Fibroblast of the conjunctiva (primary cell): ENCODE measurements at places on chromosomes 3 and 15.

GRCh38 chr3:7744850-7745249 is 756.8 kb upstream of the LMCD1 start:
- DNase-seq = no peak

DNA sequence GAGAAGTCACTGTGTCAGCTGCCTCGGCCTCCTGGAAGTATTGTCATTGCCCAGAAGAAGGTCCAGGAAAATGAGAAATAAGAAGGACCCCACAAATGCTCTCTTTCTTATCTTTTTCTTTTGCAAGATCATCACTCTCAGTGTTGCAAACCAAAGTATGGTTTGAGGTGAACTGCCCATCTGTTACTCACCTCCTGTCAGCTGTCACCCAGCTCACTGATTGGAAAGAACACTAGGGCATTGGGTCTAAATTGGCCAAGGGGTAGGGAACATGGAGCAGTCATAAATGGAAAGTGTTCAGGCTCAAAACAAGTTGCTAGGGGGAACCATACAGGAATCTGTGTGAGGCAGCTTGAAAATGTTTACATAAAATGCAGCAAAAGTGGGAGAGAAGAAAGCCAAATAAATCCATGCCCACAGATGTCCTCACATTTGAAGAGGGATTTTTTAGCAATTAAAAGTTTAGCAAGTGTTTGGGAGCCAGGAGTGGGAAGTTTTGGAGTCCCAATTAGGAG is 431.2 kb upstream of the THBS1 start:
- DNase-seq = no peak

DNA sequence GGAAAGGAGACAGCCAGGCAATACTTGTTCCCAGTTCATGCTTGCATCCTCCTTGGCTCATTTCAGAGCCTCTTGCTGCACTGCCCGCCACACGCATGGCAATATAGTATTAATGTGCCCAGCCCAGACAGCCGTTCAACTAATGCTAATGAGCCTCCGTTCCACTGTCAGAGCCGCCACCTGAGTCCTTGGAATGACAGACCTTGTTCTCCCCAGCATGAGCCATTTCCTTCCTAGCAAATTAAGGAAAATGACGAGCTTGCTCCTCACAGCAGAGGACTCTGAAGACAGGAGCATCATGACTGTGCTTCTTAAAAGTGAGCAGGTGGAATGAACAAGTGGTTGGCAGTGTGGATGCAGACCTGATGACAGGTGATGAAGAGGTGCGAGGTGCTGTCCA is 10.8 kb upstream of the LRRC15 start:
- no peak for DNase-seq

DNA sequence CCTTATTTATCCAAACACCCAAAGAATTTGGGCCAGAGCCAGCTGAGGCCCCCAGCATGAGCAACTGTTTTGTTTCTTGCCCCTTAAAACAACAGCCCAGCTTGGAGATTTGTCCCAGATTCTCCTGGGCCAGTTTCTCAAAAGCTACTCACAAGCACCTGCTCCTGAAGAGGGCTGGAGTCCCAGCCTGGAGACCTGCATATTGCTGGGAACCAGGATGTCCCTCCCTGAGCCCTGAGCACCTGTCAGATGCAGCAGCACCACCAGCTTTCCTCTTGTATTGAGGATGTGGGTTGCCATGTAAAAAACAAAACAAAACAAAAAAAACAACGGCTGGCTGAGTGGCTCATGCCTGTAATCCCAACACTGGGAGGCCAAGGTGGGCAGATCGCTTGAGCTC is 7.0 kb upstream of the RFT1 start:
- DNase-seq = no peak

DNA sequence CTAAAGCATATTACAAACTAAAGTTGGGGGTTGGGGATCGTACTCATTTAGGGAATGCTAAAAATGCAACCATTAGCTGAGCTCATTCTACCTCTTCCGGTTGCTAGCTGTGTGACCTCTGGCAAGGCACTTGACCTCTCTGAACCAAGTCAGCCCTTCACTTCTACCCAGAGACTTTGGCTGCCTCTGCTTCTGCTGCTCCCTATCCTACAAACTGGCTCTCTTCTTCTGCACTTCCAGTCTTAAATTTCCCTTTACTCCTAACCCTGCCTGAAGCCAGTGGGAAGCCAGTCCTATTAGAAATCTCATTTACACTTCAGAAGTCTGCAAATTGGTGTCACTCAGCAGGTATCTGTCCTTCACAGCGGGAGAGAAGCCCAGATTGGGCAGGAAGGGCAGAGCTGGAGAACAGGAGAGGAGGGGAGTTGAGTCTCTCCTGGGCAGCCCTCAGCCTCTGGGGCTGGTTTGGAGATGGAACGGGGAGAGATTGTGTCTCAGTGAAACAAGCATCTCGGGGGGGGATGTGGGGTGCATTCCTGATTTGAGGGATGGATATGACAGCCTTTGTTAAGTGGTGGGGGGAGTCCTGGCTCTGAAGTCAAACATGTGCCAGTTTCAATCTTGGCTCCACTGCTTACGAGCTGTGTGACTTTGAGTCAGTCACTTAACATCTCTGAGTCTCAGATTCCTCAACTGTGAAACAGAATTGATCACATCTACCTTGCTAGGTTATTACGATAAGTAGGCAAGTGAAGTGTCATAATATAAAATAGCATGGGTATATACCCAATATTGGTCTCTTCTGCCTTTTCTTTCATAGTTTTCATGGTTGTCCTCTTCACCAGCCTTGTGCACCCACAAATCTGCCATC is 7.8 kb upstream of the AEN start:
- no peak for DNase-seq

GRCh38 chr3:134753999-134754742 is 40.9 kb upstream of the EPHB1 start:
- DNase-seq = no peak

- DNase-seq = no peak
Measured at GRCh38 chr15:60001610-60002527, 2.2 kb upstream of the FOXB1 start.

- DNase-seq = no peak
Measured at GRCh38 chr15:85974348-85974705, 105.3 kb upstream of the AGBL1 start.

- DNase-seq = no peak
Measured at GRCh38 chr3:162338514-162338913, 841.9 kb downstream of the OTOL1 start.

DNA sequence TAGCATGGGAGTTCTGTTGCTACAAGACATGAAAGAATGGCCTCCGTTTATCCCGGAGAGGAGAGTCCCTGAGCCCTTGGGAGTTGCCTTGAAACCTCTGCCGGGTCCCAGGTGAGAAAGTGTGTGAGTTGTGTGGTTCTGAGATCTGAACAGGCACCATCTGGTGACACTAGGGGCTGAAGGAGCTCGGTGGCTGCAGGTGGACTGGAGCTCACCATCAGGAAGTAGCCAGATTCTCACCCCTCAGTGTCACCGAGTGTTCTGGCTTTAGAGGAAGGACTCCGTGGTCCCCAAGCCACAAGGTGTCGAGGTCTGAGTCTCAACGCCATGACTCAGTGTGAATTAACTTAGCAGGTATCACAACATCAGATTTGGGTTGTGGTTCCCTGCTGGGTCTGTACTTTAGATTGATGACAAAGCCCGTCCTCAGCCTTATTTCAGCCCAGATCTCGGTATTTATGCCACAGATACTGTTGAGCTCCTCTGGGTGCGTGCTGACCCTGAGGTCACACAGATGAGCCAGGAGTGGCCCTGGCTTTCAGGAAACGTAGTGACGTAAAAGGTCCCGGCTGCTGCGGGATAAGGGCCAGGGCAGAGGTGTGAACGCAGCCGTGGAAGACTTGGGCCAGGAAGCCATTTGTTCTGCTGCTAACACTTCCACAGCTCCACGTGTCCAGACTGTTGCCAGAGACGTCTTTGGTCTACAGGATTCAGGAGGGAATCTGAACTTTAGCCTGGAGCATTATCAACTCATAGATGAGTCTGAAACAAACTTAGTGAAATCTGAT is 54.4 kb downstream of the PGPEP1L start:
- no peak for DNase-seq
